GM10248 (cell line): ENCODE measurements at places on chromosomes 2 and 18.

DNA sequence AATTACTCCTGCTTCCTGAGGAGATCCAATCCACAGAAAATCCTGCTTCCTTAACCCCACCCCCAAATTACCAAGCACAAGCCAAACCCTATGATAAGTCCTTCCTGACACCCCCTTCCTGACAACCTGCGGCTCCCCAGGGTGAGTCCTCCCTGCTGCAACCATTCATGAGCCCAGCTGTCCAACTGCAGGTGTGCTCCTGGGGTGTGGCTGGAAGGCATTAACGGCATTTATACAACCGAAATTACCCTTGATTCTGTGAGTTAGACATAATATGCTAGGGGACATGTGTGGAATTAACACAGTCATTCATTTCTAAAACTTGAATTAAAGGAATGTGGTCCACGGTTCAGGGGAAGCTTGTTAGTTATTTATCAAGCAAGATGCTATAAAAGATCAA is 119.0 kb upstream of the ALKAL2 start:
- no peak for DNase-seq

DNA sequence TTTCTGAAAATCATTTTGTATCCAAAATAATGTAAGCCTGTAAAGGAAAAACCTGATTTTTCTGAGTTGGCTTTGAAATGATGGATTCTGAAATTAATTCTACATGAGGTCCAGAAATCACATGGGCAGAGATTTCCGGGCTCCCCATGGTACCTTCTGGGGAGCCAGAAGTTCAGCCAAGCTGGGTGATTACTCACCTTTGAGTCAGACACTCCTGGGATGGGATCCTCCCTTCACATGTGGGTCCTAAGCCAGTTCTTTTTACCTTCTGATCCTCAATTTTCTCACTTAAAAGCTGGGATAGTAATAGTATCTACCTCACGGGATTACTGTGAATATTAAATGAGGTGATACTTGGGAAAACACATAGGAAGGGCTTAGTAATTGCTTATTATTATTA is 179.8 kb upstream of the EPAS1 start:
- DNase-seq: no peak

GRCh38 chr2:24486636-24487205 is 4.3 kb upstream of the NCOA1 start:
- DNase-seq: no peak

DNA sequence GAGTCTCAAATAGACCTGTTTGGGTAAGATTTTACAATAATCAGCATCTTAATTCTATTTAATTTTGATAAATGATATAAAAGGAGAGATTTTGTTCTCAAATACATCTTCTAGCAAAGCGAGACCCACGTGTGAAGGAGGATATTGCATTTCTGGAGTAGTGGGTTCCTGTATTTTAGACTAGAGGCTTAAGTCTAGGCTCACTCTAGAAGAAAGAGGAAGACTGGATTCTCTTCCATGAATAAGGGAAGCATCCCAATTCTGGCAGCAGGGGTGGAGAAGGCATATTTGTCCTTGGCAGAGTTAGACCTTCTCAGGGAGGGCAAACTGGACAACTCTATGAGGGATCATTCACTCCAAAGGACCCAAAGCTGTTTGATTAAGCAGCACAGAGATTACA is 11.3 kb upstream of the FAM228A start:
- DNase-seq: no peak

GRCh38 chr2:7133521-7133920 is 216.3 kb downstream of the RNF144A start:
- DNase-seq: no peak

DNA sequence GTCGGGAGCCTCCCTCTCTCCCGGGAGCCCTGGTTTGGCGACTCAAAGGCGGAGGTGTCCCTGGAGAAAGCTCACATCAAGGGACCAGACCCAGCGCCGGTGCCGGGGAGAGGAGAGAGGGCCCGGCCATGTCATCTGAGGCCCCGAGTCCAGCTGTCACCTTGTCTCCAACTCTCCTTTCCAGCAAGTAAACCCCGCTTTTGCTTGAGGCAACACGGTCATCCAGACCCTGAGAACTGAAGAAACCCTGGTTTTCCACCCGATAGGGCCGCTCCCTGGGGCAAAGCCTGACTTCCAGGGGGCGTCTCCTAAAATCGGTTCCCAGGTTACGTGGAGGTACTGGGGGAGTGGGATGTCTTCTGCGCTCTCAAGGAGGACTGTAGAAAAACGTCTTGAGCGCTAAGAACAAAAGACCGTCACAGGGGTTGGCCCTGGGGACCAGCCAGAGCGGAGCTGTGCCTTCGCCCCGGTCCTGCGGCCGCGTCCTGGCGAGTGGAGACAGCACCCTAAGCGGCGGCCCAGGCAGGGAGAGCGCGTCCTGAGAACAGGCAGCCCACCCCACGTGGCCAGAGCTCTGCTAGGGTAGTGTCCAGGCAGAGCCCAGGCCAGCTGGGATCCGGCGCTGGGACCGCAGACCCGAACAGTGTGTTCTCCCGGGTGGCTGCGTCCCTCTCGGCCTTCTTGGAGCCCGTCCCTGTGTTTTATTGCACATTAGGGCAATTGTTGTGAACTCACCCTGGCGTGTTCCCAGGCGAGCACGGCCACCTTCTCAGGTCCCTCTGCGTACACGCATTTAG is 55.7 kb downstream of the TMEM18 start:
- no peak for DNase-seq

DNA sequence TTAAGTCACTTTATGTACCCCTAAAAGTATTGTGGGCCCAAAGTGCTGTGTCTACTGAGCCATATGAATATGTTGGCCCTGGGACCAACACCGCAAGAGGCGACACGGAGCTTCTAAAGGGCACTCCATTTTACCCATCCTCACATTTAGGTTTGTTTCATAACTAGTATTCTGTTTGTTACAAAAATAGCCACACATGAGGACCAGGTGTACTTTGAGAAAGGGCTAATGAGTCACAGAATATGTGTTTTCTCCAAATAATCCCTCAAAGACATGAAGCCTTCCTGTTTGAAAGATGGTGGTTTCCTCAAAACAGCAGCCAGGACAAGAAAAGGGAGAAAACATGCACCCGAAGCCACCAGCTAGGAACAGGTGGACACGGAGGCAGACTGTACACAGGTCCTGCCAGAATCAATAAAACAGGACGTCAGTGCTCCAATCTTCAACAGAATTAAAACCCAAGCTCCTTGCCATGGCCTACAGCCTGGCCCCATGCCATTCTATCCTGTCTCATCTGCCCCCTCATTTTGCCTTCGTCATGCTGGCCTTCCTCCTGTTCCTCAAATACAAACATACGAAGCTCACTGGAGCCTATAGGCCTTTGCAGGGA is 21.8 kb upstream of the GRB14 start:
- DNase-seq: no peak

DNA sequence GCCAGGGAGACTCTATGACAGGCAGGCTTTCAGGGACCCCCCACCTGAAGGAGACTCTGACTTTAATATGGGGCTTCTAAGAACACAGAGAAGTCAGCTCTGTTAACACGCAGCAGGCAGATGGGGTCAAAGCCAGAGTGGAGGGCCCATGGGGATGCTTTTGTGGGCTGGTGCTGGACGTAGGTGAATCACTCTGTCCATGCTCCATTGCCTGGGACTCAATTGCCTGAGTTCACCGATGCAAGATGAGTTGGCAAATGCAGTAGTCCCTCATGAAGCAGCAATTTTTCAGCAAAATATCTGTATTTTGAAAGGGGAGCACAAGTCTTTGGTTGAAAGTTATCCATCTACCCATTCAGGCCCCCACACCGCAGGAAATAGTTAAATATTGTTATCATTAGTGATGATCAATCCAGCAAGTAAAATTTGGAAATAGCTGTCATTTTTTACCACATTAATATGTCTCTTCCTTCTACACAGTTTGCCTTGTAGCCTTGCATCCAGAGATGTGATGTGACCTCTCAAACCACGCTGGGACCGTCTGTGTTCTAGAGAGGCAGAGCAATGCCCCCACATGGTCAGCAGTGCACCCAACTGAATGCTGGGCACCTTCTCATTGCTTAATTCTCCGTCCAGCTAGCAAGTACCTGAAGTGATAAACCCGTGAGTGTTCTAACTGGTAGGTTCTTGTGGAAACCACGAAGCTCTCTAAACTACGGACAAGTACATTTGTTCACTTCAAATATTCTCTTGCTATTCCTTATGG is 34.8 kb upstream of the FAM110C start:
- no peak for DNase-seq
